ENCODE measurements at places on chromosomes 11 and 22. TPM values are rescaled to one million over a fixed set of nuclear protein-coding genes. Genes with fewer than 3 reads are reported as not detected.

MMP7 gene
- total RNA-seq = not detected

LRRC56 gene
- total RNA-seq = 15.8 TPM

KRTAP5-2 gene
- total RNA-seq = not detected

- no peak for DNase-seq
- no peaks in the 10 kb centered on the region for H3K36me3 ChIP-seq
- H3K27me3 ChIP-seq = no peaks in the 10 kb centered on the region
- H3K27ac ChIP-seq = no peak overlapping the region
- H3K4me1 ChIP-seq = no peaks in the 10 kb centered on the region
Measured at GRCh38 chr11:28318871-28319270, 210.7 kb downstream of the METTL15 start.

KCNE3 gene
- not detected for total RNA-seq

DNA sequence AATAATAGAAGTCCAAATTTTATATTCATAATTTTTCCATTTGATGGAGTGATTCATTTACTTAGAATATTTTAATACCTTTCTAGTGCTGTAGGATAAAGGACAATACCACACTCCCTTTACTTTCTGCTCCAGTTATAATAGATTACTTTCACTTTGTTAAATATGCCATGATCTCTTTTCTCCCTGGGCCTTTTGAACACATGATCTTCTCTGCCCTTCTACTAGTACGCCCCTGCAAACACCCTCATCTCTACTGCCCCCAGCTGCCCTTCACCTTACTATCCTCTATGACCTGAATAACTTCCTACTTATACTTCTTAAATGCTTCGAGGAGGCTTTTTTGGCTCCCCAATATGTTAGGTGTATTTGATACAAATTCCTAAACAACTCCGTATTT lies 177.3 kb downstream of the GUCY1A2 start:
- no peak for DNase-seq
- no peaks in the 10 kb centered on the region for H3K27me3 ChIP-seq
- H3K27ac ChIP-seq = no peak overlapping the region

DNA sequence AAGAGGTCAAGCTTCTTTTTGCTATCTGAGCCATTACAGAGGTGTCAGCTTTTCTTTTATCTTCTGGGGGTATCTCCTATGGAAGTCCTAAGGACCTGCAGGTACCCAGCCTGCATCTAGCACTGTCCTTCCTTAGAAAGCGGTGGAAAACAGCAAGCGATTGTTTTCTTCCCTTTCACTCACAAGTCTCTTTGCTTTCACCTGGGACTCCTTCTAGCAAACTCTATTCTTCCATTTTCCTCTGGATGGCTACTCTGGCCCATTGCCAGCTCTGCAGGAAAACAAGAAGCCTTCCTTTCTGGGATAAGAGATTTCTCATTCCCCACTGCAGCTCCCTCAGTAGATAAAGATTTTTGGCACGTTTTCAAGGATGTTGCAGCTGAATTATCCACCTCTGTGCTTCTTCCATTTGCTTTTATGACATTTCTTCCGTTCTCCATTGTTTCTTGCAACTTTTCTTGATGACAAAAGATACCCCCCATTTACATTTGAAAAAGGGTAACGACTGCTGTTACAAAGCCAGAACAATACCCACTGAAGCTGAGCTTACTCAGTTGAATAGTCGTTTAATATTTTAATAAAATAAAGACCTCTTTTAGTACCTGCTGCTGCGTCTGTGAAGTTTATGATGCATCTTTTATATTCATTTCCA lies 40.2 kb upstream of the BDNF start:
- no peak for DNase-seq
- H3K4me3 ChIP-seq = no peak overlapping the region
- H3K4me1 ChIP-seq = no peaks in the 10 kb centered on the region
- no peaks in the 10 kb centered on the region for H3K36me3 ChIP-seq
- no peaks in the 10 kb centered on the region for H3K27me3 ChIP-seq
- H3K27ac ChIP-seq = no peak overlapping the region

DNA sequence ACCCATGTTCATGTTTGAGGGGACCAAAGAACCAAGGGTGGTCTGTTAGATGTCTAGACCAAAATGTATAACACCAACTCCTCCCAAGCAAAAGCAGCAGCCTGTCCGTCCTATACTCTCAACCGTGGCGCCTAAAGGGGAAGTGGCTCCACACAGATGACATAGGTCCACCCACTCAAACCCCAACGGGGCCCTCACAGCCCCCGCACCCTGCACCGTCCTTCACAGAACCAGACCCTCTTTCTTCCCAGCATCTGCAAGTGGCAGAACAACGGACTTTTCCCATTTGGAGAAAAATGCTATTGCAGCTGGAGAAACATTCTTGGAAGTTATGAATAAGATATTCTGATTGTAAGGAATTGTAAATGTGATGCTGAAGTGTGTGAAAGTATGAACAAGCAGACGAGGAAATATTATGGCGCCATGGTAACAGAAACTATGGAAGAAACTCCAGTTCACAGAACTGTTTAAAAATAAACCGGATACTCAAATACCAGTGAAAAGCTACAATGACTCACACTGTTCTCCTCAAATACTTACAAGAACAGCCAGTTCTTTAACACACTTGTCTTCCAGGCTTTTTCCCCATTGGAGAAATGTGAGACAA lies 76.5 kb upstream of the ARFGAP3 start:
- peak; percentile 88 for DNase-seq
- no peaks in the 10 kb centered on the region for H3K36me3 ChIP-seq
- H3K27ac ChIP-seq = peak overlapping the region; percentile 96
- no peaks in the 10 kb centered on the region for H3K27me3 ChIP-seq
- H3K4me1 ChIP-seq = peaks cover 100% of the 10 kb centered on the region
- H3K4me3 ChIP-seq = peak overlapping the region; percentile 64

DNA sequence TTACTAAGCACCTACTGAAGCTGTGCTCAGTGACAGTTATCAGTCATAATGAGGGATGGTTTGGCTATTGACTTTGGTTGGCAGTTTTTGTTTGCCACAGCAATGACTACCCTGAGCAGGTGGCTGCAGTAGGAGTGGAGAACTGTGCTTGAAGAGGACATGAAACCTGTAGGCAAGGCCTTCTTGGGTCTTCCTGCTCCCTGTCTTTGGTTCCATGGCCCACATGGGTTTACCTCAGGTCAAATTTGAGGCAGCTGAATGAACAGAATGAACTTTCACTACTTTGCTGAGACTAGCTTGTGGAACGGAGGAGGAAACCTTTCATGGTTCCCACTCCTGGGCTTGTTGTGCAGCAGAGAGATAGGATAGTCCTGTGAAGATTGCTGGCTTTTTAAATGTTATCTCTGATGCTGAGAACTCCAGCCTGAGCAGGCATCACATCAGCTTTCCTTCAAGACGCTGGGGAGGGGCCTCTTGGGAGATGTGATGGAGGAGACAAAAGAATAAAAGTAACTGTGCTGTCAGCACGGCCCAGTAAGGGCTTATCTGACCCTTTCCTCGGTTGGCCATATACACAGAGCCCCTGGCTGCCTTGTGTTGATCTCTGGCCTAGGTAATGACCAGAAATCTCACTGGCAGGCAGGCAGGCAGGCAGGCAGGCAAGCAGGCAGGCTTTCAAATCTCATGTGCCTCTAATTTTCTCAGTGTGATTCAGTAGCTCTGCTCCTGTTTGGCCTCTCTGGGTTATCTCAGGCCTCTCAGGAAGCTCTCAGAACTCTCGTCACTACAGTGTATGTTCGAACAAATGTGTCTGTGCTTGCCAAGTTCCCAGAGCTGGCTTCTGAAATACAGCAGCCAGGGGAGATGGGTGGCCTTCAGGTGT lies 12.0 kb downstream of the STIM1 start:
- peak overlapping the region; percentile 55 for H3K27ac ChIP-seq
- H3K4me3 ChIP-seq = no peak overlapping the region
- H3K36me3 ChIP-seq = no peaks in the 10 kb centered on the region
- H3K4me1 ChIP-seq = peaks cover 65% of the 10 kb centered on the region
- peak; percentile 52 for DNase-seq

- H3K4me3 ChIP-seq = no peak overlapping the region
- H3K36me3 ChIP-seq = no peaks in the 10 kb centered on the region
- no peaks in the 10 kb centered on the region for H3K27me3 ChIP-seq
- no peak overlapping the region for H3K27ac ChIP-seq
Measured at GRCh38 chr11:104086621-104087020, 50.2 kb downstream of the DDI1 start.

DNA sequence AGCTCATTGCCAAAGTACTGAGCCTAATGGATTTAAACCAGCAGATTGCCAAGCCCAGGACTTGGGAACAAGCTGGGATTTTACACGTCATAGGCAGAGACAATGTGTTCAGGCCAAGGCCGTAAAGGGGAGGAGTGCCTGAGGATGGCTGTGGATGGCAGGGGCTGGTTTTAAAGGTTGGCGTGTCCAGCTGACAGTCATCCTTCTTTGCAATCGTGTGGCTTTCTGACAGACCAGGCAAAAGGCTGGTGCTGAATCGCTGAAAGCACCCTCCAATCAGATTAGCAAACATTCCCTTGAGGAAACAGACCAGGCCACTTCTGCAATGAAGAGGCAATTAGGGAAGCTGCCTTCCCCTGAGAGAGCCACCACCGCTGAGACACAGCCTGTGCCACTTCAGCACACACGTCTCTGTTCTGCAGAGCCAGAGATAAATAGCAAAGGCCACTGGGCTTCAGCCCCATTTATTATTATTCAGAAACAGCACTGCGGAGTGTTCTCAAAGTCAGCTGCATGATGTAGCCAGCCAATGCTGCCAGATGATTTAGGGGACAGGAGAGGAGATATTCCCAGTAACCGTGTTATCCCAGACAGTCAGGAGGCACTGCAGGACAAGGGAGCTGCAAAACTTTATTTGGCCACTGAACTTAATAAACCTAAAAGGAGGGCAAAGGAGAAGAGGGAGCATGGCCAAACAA lies 54.2 kb upstream of the CSNK2A3 start:
- no peak overlapping the region for H3K27ac ChIP-seq
- H3K4me1 ChIP-seq = no peaks in the 10 kb centered on the region
- no peak overlapping the region for H3K4me3 ChIP-seq
- no peak for DNase-seq
- H3K27me3 ChIP-seq = peaks cover 3% of the 10 kb centered on the region

GRCh38 chr11:73361953-73362776 lies 14.0 kb upstream of the RELT start:
- no peaks in the 10 kb centered on the region for H3K27me3 ChIP-seq
- H3K4me3 ChIP-seq = no peak overlapping the region
- DNase-seq = no peak
- no peaks in the 10 kb centered on the region for H3K36me3 ChIP-seq
- H3K27ac ChIP-seq = no peak overlapping the region
- H3K4me1 ChIP-seq = peaks cover 34% of the 10 kb centered on the region

GRCh38 chr11:134638796-134639430 lies 226.9 kb upstream of the B3GAT1 start:
- no peaks in the 10 kb centered on the region for H3K4me1 ChIP-seq
- no peak overlapping the region for H3K4me3 ChIP-seq
- no peaks in the 10 kb centered on the region for H3K36me3 ChIP-seq
- DNase-seq = no peak
- H3K27ac ChIP-seq = no peak overlapping the region
- H3K27me3 ChIP-seq = no peaks in the 10 kb centered on the region

DNA sequence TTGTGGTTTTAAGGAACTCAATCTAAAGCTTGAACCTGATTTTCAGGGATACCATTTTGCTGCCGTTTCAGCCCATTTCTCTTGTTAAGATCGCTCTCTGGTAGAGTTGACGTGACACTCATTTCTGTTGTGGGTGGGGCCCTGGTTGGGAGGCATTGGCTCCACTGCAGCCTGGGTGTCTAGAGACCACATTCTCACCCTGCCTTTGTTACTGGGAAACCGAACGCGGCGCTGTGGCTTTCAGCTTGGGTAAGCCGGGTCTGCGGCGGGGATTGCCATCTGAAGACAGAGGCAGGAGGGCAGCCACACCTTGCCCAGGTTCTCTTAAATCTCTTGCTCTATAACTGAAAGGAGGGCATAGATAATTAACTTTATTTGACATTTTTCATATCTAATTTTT lies 3.2 kb downstream of the EHF start:
- no peak overlapping the region for H3K4me3 ChIP-seq
- no peak overlapping the region for H3K27ac ChIP-seq
- H3K4me1 ChIP-seq = peaks cover 13% of the 10 kb centered on the region
- peak; percentile 42 for DNase-seq
- H3K27me3 ChIP-seq = no peaks in the 10 kb centered on the region
- no peaks in the 10 kb centered on the region for H3K36me3 ChIP-seq

DNA sequence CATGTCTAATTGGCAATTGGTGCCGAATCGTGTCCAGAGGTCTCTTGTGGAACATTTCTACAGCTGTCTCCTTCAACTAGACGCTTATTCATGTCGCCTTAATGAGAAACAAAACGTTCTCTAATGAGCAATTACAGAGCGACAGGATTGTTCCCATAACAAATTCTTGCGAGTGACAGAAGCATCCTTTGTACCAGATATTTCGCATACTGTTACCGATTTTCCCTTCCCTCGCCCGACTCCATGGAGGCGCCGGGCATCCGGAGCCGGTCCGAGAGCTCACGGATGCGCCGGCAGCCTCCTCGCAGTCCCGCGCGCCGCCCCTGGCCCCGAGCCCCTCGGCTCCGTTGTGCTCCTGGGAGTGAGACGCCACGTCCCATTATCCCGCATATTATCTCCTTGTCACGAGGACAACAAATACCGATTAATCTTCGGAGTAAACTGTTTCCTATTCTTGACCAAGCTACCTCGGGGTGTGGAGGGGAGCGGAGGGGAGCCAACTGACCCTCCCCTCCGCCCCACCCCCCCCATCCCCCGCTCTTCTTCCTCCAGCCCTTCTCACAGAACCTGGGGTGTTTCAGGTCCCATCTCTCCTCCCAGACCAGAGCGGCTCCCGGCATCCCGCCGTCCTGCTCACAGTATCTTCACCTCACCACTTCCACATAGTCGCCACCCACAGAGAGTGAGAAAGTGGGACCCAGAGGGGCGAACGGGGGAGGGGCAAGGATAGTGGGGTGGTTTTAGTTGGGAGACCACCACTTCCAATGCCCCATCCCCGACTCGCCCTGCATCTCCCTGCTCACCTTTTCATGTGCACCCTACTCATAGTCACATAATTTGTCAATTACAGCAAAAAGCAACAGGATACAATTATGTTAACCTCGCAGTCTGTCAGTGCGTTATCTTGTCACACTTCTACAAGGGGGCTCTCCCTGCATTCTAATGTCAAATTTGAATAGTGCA lies 11.4 kb downstream of the PAX6 start:
- peak; percentile 29 for DNase-seq
- no peak overlapping the region for H3K27ac ChIP-seq
- H3K4me3 ChIP-seq = no peak overlapping the region
- no peaks in the 10 kb centered on the region for H3K36me3 ChIP-seq
- peaks cover 15% of the 10 kb centered on the region for H3K4me1 ChIP-seq
- H3K27me3 ChIP-seq = no peaks in the 10 kb centered on the region

- H3K4me3 ChIP-seq = no peak overlapping the region
- no peak overlapping the region for H3K27ac ChIP-seq
- no peaks in the 10 kb centered on the region for H3K36me3 ChIP-seq
- H3K4me1 ChIP-seq = no peaks in the 10 kb centered on the region
- peaks cover 7% of the 10 kb centered on the region for H3K27me3 ChIP-seq
- DNase-seq = no peak
Measured at GRCh38 chr11:118124929-118125535, 27.6 kb downstream of the SCN4B start.

GLYAT gene
- not detected for total RNA-seq

SLC5A12 gene
- not detected for total RNA-seq

- H3K36me3 ChIP-seq = no peaks in the 10 kb centered on the region
- no peak overlapping the region for H3K4me3 ChIP-seq
- DNase-seq = no peak
- no peaks in the 10 kb centered on the region for H3K27me3 ChIP-seq
Measured at GRCh38 chr11:86149792-86150191, 80.9 kb upstream of the PICALM start.

GRCh38 chr11:2776351-2777061 lies 76.7 kb upstream of the KCNQ1OT1 start:
- no peaks in the 10 kb centered on the region for H3K27me3 ChIP-seq
- H3K4me3 ChIP-seq = no peak overlapping the region
- H3K4me1 ChIP-seq = no peaks in the 10 kb centered on the region

Measured in B cell (primary cell).